ENCODE measurements at places on chromosomes 4 and X.

DNA sequence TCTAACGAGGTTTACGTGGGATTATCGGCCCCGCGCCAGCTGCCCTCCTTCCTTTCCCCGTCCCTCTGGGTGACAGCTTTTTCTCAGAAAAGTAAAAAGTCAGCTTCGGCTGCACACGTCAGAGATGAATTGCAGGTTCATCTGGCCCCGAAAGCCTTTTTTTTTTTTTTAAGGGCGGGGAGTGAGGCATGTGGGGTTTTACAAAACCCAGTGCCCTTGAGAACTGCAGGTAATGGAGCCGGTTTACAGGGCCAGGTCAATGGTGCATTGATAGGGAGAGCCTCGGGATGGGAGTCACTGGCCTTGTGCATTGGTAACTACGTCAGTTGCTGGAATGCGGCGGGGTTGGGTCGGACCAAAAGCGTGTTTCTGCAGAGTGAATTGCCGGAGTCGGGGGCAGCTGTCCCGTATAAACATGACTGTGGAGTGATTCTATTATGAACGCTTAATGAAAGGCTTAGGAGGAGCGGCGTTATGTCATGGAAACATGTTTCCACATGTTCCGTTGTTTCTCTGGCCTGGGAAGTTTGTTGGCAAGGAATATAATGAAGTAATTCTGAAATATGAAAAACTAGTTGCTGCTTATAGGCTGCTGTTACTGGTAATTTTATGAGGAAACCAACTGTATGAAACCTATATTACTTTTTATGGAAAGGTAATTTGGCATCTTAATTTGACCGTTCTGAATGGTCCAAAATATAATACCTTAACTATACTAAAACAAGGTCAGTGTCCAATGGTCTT, 1.1 kb downstream of the HSPA4L start:
- peak; percentile 22 for DNase-seq

DNA sequence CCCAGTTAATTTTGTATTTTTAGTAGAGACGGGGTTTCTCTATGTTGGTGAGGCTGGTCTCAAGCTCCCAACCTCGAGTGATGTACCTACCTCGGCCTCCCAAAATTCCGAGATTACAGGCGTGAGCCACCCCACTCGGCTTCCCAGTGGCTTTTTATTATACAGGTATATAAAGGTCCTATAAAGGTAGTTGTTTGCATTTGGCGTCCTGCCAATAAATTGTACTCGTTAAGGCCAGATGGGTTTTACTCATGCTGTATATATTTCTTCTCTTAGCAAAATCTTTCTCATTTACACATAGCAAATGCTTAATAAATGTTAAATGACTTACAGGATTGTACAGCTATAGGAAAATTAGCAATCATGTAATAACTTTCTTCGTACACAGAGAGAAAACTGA, 6.9 kb downstream of the SHROOM3 start:
- no peak for DNase-seq

DNA sequence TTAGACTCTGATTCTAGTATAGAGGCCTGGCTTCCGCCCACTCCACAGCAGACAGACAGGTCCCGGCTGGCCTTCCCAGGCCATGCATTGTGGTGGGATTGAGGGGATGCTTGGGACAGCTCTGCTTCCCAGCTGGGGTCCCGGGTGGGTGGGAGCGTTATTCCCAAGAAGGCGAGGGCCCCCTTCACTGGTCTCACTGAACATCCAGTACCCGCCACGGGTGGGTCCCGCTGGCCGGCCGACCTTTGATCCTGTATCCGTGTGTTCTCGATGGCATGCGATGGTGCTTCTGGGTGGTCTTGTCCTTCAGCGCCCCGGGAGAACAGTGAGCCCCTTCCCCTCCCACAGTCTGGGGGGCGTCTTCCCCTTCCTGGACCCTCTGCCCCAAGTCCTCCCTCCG, 231.4 kb downstream of the AFAP1 start:
- no peak for DNase-seq

DNA sequence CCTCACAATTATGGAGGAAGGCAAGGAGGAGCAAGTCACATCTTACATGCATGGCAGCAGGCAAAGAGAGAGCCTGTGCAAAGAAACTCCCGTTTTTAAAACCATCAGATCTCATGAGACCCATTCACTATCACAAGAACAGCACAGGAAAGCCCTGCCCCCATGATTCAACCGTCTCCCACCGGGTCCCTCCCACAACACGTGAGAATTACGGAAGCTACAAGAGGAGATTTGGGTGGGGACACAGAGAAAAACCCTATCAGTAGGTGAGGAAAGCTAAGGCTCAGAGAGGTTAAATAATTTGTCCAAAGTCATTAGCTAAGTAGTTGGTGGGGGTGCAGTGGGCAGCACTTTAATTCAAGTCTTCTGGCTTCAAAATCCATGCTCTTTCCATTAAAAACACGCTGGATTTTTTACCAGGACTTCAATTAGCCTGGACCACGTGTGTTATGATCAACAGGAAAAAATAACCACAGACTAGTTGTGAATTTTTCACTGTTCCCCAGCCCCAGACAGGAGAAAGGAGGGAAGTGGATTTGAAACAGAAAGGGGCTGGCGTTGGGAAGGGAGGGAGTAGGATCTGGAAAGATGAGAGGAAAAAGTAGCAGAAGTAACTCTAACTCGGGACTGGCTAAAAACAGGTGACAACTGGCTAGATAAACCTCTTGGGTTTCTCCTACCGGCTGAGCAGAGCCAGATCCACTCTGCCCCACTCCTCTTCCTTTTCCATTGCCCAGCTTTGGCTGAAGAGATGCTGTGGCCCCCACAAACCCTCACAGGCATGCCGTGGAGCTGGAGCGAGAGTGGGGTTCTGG, 986 bp downstream of the MTMR8 start:
- DNase-seq, result no peak

- DNase-seq, result no peak
These were observed 21.1 kb downstream of the MAGEB16 start for GRCh38 chrX:35819241-35819640.

DNA sequence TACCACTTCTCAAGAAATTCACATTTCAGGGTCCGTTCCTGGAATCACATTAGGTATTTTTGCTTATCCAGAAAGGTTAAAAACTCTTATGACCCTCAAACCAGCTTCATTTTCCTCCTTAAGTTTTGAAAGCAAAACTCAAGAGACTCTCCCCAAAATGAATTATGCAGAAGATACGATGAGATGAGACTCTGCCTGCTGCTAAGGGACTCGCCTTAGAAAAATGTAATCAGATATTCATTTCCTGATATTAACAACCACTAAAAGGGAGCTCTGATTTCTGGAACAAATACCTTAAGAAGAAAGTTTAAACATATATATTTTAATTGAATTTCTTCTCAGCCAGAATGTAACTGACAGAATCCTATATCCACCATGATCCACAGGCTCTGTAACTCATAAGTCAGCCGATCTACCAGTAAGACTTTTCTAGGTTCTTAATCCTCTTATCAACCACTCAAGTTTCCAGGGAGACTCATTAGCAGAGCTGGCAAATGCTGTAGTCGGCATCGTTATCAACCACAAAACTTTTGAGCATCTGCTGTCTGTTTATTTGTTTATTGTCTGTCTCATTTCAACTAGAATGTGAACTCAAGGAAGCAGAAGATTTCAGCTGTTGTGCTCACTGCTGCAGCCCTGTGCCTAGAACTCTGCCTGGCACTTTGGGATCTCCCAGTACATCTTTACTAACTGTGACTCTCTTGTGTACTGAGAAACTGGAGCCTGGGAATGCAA, 112.5 kb downstream of the LDB2 start:
- DNase-seq, result no peak

- no peak for DNase-seq
These were observed 253.9 kb downstream of the IL15 start for GRCh38 chr4:141890279-141890678.

- no peak for DNase-seq
These were observed 22.6 kb upstream of the UBA1 start for GRCh38 chrX:47170861-47171692.

GRCh38 chrX:18985186-18985435, 1.2 kb upstream of the PHKA2 start:
- no peak for DNase-seq

- no peak for DNase-seq
These were observed 722 bp downstream of the SLC10A7 start for GRCh38 chr4:146520896-146521540.

- DNase-seq, result no peak
These were observed 25.6 kb downstream of the ZDHHC9 start for GRCh38 chrX:129818123-129818522.

DNA sequence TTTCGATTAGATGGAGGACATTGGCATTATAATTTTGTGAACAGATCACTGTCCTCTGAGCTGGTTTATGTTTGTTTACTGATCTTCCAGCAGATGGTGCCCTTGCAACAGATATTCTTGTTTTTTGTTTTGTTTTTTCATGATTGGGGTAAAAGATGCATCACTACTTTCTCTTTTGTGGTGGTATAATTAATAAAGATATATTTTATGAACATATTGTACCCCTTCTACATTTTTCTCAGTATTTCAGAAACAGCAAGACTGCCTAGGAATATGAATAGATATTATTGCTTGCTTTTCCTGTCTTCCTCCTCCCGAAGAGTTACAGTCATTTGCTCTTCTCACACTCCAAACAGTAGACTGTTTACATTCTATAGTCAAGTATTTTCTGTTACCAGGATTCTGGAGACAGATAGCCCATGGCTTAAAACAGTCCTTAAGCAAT, 905.2 kb downstream of the TRAM1L1 start:
- no peak for DNase-seq

GRCh38 chr4:57254754-57255153, 144.6 kb upstream of the IGFBP7 start:
- DNase-seq, result no peak

DNA sequence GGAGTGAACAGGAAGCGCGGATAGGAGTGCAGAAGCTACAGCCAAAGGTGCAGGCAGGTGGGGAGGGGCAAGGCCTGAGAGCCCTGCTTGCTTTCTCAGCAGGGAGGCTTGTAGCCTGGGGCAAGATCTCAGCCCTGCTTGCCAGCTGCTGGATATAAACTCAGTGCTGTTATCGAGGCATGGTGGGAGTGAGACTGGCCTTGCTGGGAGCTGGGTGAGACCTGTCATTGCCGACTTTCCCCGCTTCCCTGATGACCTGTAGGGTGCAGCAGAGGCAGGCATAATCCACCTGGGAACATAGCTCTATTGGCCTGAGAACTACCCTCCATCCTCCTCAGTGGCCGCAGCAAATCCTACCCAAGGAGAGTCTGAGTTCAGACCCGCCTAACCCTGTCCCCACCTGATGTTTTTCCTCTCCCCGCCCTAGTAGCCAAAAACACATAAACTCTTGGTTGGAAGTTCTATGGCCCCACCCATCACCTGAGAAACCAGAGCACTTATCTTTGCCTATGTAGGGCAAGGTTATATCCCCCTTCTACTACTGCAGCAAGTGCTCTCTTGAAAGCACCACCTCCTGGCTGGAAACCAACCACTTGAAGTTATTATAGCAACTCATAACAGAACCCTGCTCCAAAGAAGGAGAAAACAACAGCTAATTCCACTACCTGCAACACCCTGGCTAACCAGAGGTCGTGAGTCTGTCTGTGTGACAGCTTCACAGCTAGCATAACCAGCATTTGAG, 80.7 kb downstream of the FHIP1A start:
- no peak for DNase-seq

DNA sequence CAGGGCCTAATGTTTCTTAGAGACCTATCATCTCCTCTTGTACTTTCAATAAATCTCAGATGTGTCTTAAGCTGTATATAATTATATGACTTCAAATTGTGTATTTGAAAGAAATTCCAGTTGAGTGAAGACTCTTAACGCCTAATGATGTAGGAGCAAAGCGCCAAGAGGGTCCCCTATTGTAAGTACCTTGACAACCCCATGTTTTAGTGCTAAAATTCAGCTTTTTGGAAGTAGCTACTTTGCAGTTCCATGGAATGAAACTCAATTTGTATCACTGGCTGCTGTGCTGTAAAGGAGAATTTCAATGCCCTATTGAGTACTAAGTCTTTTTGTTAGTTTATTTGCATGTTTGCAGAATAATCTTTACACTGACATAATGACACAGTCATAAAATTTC, 1826.6 kb upstream of the AGA start:
- DNase-seq, result no peak

DNA sequence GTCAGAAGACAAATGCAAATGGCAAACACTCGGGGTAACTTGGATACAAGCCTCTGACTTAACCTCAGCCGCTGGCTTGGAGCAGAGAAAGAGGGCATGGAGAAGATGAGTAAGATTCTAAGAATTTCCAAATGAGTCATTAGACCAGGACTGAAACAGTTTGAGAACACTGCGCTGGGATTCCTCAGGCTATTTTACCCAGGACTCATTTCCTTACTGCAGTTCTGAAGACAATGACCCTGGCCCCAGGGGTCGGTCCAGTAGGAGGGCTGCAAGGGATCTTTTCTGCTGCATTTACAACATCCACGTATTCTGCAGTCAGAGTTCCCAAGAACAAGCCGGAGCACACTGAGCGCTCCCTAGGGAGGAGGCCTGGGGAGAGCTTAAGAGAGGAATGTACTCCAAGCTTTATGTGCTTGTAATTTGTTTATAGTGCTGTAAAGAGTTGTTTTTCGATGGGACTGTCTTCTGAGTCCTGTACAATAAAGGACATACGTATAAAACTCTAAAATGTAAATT, 27.3 kb upstream of the SORBS2 start:
- DNase-seq, result no peak

- DNase-seq, result no peak
These were observed 809 bp upstream of the H2AZ1 start for GRCh38 chr4:99950913-99951254.

DNA sequence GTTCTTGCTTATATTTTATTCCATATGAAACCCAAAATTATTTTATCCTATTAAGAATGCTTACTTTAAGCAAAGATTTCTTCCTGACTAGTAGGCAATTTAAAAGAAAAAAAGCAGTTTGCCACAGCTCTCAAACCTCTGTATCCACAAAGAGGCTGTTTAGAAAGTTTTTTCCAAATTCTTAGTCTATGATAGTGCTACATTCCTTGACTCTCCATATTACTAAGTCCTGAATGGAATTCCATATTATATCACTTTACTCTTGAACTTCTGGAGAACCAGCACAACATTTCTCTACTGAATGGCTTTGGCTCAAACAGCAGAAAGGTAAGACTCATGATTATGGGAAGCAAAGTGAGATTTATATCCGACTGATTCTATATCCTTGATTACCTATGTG, 8.3 kb downstream of the SLC10A6 start:
- DNase-seq, result no peak

GRCh38 chr4:189162073-189162789, 778.4 kb upstream of the FRG1 start:
- no peak for DNase-seq

- DNase-seq, result no peak
These were observed 5.1 kb upstream of the ASMT start for GRCh38 chrX:1609762-1610161.

GRCh38 chr4:101685126-101685525, 105.4 kb upstream of the BANK1 start:
- DNase-seq, result no peak

GRCh38 chr4:160795216-160795615, 1368.6 kb downstream of the FSTL5 start:
- no peak for DNase-seq
